HCT116 (cell line): ENCODE measurements at places on chromosomes 16 and 17.

DNA sequence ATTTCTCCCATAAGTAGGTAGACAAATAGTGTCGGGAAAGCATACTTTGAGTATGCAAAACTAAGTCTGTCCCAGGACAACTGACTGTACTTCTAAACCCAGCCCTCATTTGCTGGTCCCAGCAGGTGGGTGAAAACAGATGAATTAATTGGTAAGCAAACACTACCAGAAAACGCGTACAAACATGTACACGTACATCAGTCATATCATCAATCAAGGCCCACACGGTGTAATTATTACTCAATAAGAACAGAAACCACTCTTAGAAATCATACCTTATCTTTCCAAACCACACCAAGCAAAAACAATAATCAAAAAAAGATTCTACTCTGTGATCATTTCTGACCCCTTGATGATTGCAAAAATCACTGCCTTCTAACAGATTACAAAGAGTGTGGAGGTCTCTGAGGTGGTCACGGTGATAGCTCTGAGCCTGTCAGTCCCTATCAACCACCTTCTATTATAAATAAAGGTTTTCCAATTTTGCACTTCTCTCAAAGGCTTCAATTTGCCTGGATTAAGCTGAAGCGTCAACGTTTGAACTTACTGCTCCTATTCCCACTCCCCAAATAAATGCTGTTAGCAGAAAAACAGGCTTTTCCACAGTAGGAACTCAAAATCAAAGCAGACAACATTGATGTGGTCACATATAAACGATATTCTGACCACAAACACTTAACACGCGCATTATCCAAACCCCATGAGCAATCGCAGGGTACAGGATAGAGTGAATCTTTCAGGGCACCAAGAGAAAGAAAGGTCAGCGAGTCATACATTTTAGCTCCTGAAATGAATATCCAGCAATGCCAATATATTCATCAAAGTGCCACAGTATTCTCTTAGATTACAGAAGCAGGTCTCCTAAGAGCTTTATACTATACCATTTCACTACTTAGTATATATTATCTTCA lies 211.9 kb downstream of the STX8 start:
- DNase-seq: peak; percentile 7

GRCh38 chr16:63066552-63066951 lies 1030.3 kb upstream of the CDH8 start:
- no peak for DNase-seq

- no peak for DNase-seq
Measured at GRCh38 chr16:19933740-19934139, 49.1 kb upstream of the GPRC5B start.

DNA sequence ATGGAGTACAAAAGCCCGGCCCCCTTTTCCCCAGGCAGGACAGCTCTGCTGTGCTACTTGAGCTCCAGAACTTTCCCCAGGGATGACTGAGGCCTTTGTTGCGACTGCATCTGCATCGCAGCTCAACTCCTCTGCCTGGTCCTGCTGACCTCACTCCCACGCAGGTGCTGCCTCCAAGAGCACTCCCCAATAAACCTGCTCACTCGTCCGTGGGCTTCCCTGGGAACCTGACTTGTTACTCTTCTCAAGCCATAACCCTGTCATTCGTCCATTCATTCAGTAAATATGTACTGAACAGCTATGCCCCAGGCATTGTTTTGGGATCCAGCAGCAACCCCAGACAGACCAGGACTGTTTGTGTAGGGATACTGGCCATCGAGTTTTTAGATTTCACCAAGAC lies 11.6 kb upstream of the RMI2 start:
- DNase-seq: no peak

GRCh38 chr17:33013596-33014375 lies 22.1 kb downstream of the SPACA3 start:
- DNase-seq: no peak

GRCh38 chr16:67703626-67704025 lies 15.5 kb downstream of the GFOD2 start:
- no peak for DNase-seq

DNA sequence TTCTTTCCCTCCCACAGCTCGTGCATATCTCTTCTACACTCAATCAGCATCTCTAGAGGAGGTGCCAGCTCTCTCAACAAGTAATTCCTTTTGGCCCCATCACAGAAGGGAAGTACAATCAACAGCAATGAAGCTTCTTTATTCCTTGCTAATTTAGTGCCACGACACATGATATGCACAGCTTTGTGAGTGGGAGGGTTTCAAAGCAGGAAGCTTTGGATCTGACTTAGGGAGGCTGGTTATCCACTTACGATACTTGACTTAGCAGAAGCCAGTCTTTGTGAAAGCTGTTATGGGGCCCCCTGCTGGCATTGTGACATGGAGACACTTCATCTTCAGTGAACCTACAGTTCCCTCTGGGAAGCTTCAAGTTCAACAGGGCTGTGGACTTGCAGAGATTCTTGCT lies 81.0 kb downstream of the TMEM100 start:
- DNase-seq: peak; percentile 57

GRCh38 chr17:35254107-35254773 lies 11.4 kb downstream of the SLFN5 start:
- peak; percentile 42 for DNase-seq

DNA sequence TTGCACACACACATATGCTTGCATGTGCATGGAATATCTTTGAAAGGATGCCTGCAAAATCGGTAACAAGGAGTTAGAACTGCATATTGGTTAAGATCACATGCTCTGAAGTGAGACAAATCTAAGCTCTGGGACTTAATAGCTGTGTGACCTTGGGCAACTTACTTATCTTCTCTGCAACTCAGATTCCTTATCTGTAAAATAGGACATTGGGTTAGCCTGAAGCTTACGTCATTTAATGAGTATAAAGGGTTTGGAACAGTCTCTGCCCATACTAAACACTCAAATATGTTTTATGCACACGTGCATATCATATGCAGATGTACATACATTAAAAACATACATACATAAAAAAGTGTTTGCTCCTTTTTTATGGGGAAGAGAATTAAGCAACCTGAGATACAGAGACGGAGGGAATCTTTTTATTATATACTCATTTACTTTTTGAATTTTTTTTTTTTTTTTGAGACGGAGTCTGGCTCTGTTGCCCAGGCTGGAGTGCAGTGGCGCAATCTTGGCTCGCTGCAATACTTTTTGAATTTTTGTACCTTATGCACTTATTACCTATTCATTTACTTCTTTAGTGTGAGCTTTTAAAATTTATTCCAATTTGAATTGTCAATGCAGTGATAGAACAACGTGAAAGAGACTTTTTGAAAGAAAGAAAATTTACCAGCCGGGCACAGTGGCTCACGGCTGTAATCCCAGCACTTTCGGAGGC lies 206.2 kb downstream of the CCDC182 start:
- no peak for DNase-seq

GRCh38 chr17:35998018-35998545 lies 3.3 kb downstream of the CCL15 start:
- no peak for DNase-seq

DNA sequence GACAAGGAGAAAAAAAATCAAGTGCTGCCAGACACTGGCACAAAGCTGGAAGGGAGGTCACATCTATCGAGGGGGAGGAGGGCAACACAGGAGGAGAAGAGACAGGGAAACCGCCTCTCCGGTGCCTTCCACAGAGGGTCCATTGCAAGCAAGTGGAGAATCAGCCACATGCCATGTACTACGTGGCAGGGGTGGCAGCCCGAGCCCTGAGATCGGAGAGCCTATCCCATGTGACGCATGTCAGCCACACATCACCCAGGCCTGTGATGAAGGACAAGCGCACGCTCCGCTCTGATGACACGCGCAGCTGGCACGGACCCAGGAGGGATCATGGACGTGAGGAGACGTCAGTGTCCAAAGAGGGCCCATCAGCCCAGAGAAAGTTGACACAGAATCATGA lies 30.1 kb downstream of the ADCY9 start:
- DNase-seq: no peak

- no peak for DNase-seq
Measured at GRCh38 chr16:58020628-58021521, 4.7 kb upstream of the MMP15 start.

DNA sequence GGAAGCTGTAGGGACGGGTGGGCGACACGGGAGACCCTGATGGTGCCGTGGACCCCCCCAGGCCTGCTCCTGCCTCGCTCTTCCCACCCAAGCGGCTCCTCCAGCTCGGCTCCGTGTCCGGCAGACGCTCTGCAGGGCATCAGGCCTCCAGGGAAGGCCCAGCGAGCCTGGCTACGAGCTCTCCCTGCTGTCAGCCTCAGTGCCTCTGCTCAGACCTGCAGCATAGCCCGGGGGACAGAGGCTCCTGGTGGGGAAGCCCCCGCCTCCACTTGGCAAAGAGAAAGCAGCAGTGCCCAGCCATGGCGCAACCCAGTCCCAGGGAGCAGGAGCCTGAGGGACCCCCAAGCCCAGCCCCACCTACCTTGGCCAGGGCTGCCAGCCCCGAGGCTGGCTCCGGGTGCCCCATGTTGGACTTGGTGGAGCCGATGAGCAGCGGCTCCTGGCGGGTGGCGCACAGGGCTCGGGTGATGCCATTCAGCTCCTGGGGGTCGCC lies 5.9 kb downstream of the FASN start:
- no peak for DNase-seq

DNA sequence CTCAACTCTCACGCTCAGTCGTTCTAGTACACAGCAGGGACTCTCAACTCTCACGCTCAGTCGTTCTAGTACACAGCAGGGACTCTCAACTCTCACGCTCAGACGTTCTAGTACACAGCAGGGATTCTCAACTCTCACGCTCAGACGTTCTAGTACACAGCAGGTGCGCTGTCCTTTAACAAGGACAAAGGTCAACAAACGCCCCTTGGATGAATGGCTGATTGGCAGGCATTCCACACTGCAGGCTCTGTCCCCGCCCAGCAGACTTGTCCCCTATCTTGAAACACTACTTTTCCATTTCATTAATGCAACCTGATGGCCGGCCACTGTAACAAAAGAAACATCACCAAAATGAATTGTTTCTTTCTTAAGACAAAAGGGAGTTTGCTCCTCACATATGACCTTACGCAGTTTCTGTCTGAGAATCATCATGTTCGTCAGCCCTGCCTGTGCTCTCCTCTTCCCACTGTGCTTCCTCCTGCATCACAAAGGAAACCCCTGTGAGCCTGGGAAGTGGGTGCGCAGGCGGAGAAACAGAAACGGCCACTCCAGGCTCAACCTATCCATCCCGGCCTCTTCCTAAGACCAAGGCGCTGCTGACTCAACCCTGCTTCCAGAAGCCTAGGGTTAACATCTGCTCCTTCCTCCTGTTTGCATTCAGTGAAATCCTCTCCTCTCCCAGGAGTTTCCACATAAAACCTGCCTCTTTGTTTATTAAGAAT lies 59.8 kb downstream of the ANKRD11 start:
- no peak for DNase-seq

- DNase-seq: no peak
Measured at GRCh38 chr17:76404256-76404655, 19.8 kb downstream of the SPHK1 start.

GRCh38 chr16:78654929-78655328 lies 555.5 kb downstream of the WWOX start:
- DNase-seq: no peak

DNA sequence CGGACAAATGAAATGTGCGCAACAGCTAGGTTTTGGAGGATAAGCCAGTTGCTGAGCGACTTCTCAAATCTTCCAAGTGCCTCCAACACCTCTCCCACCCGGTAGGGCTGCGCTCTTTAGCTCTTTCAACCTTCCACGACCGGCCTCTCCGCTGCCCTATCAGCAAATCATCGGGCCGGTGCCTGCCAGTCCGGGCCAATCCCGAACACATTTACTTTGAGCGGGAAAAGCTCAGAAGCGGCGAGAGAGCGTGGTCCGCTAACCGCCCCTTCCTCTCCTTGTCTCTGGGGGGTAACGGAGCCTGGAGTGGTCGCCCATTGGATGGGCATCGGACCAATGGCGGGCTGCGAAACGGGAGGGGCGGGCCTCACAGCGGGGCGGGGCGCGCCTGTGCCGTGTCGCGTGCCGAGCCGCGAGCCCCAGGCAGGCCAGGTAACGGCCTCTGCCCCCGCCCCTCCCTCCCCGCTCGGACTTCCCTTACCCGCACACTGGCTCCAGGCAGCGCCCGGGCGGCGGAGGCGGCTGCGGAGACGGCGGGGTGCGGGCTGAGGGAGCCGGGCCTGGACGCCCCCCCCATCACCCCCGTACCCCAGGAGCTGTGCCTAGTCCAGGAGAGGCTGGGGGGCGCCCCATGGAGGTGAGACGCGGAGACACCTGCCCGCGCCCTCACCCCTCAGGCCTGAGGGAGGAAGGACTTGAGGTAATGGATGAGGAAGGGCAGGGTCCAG lies at the start of gene MEIOC:
TSS of gene MEIOC (plus strand) at position 486 of the 728 bp plus-strand sequence. CDS start at position 632, 146 bp downstream.
- no peak for DNase-seq

DNA sequence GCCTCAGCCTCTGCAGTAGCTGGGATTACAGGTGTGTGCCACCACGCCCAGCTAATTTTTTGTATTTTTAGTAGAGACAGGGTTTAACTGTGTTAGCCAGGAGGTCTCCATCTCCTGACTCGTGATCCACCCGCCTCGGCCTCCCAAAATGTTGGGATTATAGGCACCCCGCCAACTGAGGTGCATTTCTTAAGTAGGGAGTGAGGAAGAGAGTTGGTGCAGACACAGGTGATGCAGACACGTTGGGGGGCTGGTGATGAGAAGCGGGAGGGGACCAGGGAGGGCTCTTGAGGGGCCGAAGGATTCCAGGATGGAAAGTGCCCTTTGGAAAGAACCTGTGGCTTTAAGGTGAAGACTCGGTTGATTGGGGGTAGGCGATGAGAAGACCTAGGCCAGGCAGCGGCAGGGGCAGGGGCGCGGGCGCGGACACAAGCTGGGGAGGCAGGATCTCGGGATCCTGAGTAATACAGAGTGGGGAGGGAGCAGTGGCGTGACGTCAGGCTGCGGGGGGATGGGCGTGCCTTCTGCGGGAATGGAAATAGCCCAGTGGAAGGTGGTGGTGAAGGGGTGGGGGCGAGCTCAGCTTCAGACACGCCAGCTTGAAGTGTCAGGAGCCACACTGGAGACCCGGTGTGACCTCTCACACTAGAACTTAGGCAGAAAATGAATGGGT lies 2.5 kb upstream of the ATP6V0C start:
- no peak for DNase-seq

GRCh38 chr17:81866440-81867169 lies 4.5 kb downstream of the ARHGDIA start:
- no peak for DNase-seq

- no peak for DNase-seq
Measured at GRCh38 chr17:77572065-77572601, 386.4 kb upstream of the TNRC6C start.

DNA sequence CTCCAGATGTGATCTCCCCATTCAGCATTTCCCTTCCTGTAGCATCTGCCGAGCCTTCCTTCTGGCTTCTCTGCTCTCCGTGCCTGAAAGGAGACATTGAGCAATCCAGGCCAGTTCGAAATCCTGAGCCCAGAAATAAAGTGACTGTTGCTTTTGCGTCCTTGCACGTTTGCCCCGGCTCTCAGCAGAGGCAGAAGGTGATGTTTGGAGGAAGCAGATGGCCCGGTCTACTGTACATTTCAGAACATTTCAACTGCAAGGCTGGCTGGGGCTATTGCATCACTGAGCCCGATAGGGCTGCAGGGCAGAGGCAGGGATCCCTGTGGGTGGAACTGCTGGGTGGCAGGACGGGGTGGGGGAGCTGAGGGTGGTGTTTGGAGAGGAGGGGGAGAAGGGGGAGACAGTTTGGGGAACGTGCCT lies 29.4 kb downstream of the IRF8 start:
- DNase-seq: no peak

- DNase-seq: no peak
Measured at GRCh38 chr17:66692421-66692690, 142.6 kb upstream of the CACNG5 start.
